ENCODE measurements at places on chromosomes 2 and 18.

DNA sequence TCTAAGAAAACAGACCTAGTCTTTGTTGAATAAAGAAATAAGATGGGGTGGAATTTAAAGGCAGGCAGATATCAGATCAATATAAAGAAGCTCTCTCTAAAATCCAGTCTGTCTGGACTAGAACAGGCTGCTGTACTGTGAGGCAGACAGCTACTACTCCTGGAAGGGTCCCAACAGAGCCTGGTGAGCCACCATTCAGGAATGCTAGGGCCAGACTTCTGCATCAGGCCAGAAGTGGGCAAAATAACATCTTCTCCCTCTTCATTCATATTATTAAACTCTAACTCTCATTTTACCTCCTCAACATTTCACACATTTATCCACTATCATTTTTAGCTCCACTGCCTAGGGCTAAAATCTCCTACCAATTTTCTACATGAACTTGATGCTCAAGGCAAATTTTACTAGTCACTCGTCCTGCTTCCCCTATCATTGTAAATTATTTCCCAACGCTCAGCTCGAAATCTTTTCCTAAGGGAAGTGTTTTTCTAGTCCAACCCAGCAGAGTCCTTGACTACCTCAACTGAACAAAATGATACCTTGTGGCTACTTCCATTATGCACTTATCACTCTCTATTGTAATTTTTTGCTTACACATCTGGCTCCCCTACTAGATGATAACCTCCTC is 45.2 kb upstream of the GLS start:
- no peak for DNase-seq

DNA sequence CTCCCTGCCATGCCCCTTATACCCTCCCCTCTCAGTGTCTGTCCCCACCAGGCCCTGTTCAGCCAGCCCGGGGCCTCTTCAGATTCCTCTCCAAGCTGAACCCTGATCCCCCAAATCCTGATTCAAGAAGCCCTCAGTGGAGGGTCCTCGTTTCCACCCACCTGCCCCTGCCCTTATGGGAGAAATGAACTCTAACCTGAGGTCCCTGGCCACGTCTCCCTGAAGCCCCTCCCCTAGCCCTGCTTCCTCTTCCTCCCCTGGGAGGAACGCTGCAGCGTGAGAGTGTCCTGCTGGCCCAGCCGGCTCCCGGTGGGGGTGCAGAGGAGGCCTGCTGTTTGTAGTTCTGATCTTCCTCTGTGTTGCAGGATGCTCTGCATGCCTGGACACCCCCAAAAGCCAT is 56.7 kb upstream of the GLI2 start:
- no peak for DNase-seq

DNA sequence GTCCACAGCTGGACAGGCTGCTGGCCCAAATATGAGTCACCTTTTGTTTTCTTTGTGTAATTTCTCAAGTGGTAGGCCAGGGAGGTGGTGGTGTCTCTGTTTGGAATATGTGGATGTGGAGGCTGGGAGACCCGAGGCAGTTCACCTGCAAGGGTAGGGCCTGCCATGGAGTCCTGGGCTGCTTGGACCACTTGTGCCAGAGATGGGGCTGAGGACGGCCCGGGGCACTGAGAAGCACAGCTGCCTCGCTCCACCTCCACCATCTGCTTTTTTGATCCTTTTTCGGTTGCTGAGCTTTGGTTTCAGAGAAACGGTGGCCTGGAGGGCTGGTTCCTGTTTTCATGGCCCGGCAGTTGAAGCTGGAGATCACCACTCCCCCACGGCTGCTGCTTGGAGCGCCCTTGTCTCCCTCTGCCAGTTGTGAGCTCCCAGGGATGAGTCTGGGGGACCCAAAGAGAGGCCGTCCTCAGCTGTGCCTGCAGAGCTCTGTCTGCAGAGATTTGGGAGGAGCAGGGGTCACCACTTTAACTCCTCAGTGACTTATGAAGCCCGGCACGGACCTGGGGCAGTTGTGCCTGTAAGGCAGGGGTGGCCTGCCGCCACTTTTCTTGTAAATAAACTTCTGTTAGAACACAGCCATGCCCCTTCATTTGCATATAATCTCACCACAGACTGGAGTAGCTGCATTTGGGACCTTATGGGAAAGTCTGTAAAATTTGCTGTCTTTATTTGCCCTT is 67.6 kb upstream of the MCFD2 start:
- DNase-seq, result no peak

GRCh38 chr2:172722481-172722880 is 13.2 kb upstream of the RAPGEF4 start:
- DNase-seq, result no peak

DNA sequence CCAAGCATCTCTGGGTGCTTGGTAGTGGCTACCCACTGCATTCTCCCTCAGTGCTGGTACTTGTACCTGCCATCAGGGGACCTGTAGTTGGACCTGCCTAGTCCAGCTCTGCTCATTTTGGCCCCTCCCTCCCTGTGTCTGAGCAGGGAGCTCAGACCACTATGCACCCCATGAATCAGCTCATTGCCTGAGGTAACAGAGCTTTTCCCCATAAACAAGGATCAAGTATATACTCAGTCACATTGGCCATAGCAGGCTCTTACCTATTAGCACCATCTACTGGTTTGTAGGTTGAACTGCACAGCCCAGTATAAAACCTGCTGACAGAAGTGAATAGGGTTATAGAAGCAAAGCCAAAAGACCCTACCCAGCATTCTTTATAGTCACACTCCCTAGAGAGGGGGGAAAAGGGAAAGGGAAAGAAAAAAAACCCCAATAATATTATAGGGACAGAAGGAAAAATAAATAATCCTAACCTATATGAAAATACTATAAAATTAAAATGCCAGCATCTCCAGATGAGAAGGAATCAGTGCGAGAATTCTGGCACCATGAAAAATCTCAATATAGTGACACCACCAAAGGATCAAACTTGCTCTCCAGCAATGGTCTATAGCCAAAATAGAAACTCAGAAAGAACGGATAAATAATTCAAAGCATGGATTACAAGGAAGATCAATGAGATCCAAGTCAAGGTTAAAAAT is 6.9 kb upstream of the FLACC1 start:
- DNase-seq, result peak; percentile 21
